T-helper 2 cell (primary cell): ENCODE measurements at places on chromosomes 2 and 18.

DNA sequence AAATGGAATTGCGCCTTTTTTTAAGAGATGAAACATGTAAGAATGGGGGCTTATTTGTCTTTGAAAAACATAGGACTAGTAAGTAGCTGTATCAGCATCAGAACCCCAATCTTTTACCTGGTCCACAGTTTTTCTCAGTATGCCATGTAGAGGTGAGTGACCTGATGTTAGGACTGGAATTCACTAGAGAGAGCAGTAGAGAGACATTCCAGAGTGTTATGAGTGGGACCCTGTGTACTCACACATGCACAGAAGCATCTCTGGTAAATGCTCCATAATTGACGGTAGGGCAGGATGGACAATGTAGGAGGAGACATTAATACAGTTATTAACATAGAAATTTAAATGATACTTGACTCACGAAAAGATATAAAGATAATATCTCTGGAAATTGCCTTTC lies 1.4 kb upstream of the GALNT13 start:
- no peak for DNase-seq

GRCh38 chr18:12639990-12640880 lies 17.7 kb downstream of the SPIRE1 start:
- no peak for DNase-seq

GRCh38 chr2:46914578-46915230 lies 902 bp downstream of the MCFD2 start:
- no peak for DNase-seq

DNA sequence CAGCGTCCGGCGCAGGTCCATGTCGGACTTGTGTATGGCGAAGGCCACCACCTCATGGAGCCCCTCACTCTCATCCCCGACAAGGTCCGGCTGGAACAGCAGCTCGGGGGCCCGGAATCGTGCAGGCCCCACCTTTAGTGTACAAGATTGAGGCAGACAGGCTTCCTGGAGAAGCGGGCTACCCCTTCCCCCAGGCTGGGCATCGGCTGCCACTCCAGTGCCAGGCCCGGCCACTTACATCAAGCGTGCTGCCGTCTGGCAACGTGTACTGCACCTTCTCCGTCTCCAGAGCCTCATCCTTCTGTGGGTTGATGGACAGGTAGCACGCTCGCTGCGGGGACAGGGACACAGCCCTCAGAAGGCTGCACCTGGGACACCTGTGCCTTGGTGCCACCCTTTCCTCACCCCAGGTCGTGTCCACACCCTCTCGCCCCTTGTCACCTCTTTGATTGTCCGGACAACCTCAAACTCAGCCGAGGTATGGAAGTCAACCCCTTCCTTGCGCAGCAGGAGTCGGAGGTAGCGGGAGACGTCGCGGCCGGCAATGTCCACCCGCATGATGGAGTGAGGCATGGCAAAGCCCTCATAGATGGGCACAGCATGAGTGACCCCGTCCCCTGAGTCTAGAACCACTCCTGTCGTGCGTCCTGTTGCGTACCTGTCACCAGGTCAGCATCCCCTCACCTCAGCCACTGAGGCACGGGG lies 5.7 kb downstream of the ACTR1B start:
- no peak for DNase-seq

DNA sequence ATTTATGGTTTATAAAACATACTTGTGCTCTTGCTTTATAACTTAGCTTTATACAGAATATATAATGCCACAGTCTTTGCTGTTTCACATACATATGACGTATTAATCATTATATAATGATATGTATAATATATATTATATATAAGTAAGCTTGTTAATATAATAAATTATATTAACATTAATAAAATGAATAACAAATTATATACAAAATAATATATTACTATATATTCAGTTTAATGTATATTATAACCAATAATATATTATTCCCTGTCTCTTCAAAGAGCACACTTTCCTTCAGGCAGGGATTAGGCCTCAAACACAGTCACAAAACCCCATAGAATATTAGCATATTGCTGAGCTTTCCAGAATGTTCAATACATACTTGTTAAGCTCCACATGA lies 427.6 kb downstream of the NCKAP5 start:
- DNase-seq, result no peak

GRCh38 chr2:215831296-215831913 lies 181.9 kb downstream of the MREG start:
- DNase-seq, result no peak
